Vagina (tissue), 2 donors: ENCODE measurements at places on chromosomes 11 and 22.

DNA sequence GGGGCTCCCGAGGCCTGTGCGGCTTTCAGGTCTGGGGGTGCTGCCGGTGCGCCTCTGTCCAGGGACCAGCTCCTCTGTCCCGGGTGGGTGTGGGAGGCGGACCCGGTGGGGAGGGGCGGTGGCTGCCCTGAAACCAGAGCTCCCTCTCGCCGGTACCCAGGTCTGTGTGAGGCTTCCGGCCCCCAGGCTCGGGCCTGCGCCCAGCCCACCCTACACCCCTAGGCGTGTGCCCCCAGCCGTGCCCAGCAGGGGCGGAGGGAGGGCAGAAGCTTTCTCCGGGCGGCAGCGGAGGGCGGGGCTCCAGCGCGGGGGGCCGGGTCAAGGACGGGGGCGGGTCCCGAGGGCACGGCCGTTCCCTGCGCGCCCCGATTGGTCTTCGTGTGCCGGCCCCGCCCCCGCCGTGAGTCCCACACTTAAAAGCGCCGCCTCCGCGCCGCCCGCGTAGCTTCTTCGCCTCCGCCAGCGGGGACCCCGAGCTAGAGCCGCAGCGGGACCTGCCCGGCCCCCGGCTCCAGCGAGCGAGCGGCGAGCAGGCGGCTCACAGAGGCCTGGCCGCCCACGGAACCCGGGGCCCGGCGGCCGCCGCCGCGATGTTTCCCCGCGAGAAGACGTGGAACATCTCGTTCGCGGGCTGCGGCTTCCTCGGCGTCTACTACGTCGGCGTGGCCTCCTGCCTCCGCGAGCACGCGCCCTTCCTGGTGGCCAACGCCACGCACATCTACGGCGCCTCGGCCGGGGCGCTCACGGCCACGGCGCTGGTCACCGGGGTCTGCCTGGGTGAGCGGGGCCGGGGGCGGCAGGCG is 616 bp downstream of the PNPLA2 start:
- peak overlapping the region; percentile 89 for H3K27ac ChIP-seq
- peaks cover 35% of the 10 kb centered on the region for H3K4me1 ChIP-seq
- H3K27me3 ChIP-seq, result no peaks in the 10 kb centered on the region
- DNase-seq, result no peak
- H3K4me3 ChIP-seq, result peak overlapping the region; percentile 95

DNA sequence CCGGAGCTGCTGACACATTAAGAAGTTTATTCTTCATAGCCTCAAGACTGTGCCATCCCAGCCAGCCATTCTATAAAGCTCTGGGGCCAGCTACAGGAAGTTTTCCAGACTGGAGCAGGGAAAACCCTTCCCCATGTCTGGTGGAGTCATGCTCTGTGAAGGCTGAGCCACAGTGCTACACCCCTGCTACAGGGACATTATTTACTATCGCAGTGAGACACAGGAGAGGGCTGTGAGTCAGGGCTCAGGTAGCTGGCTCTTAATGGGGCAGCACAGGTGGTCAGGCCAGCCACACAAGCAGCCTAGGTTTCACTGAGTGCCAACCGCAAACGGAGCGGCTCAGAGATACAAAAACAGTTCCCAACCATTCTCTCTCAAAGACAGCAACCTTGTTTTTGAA is 12.1 kb downstream of the HPS4 start:
- H3K27me3 ChIP-seq, result no peaks in the 10 kb centered on the region
- H3K36me3 ChIP-seq, result no peaks in the 10 kb centered on the region
- H3K27ac ChIP-seq, result no peak overlapping the region
- H3K4me1 ChIP-seq, result no peaks in the 10 kb centered on the region
- no peak overlapping the region for H3K4me3 ChIP-seq

GRCh38 chr11:3155216-3155615 is 9.9 kb downstream of the OSBPL5 start:
- no peak for DNase-seq
- no peaks in the 10 kb centered on the region for H3K27me3 ChIP-seq
- no peaks in the 10 kb centered on the region for H3K36me3 ChIP-seq
- peaks cover 92% of the 10 kb centered on the region for H3K4me1 ChIP-seq

DNA sequence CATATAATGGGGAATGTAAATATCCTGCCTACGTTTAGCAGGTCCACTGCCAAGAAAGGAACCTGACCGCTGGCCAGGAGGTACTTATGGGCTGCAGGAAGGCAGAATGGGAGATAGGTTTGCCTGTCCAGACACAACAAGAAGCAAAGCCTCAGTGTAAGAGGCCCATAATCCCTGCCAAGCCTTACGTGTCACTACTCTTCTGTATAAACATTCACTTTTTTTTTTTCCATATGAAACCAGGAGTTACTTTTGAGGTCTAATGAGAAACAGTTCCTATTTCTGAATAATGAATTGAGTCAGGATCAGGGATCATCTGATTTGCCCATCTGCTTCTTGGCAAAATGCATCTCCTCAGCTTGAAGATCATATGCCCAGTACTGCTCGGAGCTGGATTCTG is 230.2 kb downstream of the NTM start:
- no peaks in the 10 kb centered on the region for H3K27me3 ChIP-seq
- no peaks in the 10 kb centered on the region for H3K4me1 ChIP-seq
- H3K36me3 ChIP-seq, result no peaks in the 10 kb centered on the region
- DNase-seq, result no peak

- no peaks in the 10 kb centered on the region for H3K27me3 ChIP-seq
- no peak overlapping the region for H3K27ac ChIP-seq
- no peak overlapping the region for H3K4me3 ChIP-seq
- H3K36me3 ChIP-seq, result no peaks in the 10 kb centered on the region
Observed at GRCh38 chr11:134468081-134468668, 56.1 kb upstream of the B3GAT1 start.

- no peaks in the 10 kb centered on the region for H3K36me3 ChIP-seq
- no peak overlapping the region for H3K27ac ChIP-seq
- no peaks in the 10 kb centered on the region for H3K27me3 ChIP-seq
- peaks cover 8% of the 10 kb centered on the region for H3K4me1 ChIP-seq
- H3K4me3 ChIP-seq, result no peak overlapping the region
- DNase-seq, result no peak
Observed at GRCh38 chr11:371051-371450, 1.8 kb downstream of the B4GALNT4 start.

DNA sequence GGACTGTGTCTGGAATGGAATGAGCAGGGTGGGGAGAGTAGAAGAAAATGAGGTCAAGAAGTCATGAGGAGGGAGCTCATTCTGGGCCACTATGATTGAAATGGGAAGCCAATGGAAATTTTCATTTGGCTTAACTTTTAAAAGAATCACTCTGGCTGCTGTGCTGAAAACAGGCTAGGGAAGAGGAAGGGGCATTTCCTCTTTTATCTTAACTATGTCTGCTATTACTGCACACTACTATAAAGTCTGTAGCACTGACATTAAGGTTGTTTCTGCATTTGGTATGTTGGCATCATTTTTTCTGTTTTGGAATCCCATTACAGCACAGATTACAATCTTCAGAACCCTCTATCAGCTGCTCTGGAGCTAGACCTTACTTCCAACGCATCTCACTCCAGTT is 8.2 kb downstream of the PATL1 start:
- no peak overlapping the region for H3K4me3 ChIP-seq
- H3K27me3 ChIP-seq, result no peaks in the 10 kb centered on the region
- H3K36me3 ChIP-seq, result no peaks in the 10 kb centered on the region

GRCh38 chr11:86537541-86538222 is 134.7 kb downstream of the ME3 start:
- H3K4me3 ChIP-seq, result no peak overlapping the region
- no peaks in the 10 kb centered on the region for H3K36me3 ChIP-seq
- H3K4me1 ChIP-seq, result no peaks in the 10 kb centered on the region
- no peak for DNase-seq
- H3K27me3 ChIP-seq, result no peaks in the 10 kb centered on the region

DNA sequence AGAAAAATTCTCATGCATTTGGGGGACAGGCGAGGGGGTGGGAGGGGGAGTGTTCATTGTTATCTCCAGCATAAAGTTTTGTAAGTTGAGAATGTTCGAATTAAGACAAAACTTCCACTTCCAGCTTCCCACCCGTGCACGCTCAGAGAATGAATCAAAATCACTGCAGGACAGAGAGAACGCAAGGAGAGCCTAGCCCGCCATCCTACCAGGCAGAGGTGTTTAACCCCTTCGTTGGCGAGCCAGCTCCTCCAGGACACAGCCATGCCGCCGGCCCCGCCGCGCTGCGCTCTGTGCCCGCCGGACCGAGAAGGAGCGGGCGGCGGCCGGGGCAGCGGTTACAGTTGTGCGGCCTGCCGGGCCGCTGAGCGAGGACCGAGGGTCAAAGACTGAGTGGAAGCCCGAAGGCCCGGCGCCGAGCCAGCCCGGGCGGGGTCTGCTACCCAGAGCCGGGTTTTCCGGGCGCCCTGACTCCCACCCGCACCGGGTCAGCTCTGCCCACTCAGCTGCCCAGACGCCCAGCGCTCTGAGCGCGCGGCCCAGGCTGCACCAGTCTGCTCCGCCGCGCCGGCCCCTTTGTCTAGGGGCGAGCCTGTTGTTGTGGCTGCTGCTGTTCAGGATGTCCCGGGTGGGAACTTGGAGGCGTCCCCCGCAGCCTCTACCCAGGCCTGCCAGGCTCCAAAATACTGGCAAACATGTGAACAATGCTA is at the start of gene NOX4:
NOX4 (minus strand) TSS at position 395 of the 710 bp plus-strand sequence; CDS start at position 266, 129 bp downstream.
- peak within 1 kb of the TSS; percentile 47 for H3K4me3 ChIP-seq
- H3K27ac ChIP-seq, result peak within 1 kb of the TSS; percentile 46
- peaks cover 6% of the 10 kb centered on the region for H3K4me1 ChIP-seq
- DNase-seq, result no peak
- no peaks in the 10 kb centered on the region for H3K36me3 ChIP-seq
- no peaks in the 10 kb centered on the region for H3K27me3 ChIP-seq

GRCh38 chr22:17922925-17923903 is 101.1 kb downstream of the MICAL3 start:
- peak overlapping the region; percentile 57 for H3K27ac ChIP-seq
- H3K4me3 ChIP-seq, result no peak overlapping the region
- no peaks in the 10 kb centered on the region for H3K36me3 ChIP-seq
- peaks cover 66% of the 10 kb centered on the region for H3K4me1 ChIP-seq
- no peak for DNase-seq

DNA sequence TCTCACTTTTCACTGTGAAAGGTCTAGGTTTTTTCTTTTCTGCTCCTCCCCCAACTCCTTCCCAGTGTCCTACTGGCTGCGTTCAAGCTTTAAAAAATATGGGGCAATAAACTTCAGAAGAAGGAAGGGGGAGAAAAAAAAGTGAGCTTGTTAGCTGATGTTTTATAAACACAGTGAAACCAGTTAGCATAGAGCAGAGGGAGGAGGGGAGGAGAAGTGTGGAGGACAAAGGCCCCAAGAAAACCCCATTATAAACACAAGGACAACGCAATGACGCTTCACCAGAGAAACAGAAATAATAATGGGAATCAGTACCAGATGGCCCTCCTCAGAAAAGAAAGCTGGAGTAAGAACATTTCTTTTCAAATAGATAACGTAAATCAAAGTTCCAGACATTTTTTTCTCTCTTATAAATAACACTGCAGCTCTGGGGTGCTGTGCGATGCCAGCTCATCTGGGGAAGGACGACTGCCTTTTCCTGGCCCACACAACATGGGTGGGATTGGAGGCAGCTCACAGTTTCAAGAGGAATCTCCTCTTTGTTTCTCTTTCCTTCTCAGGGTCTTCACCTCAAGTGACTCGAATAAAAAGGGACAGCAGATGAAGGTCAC is 235.4 kb upstream of the NARS2 start:
- no peak overlapping the region for H3K4me3 ChIP-seq
- H3K4me1 ChIP-seq, result peaks cover 23% of the 10 kb centered on the region
- no peak for DNase-seq
- peak overlapping the region; percentile 58 for H3K27ac ChIP-seq

GRCh38 chr22:35319244-35319985 is 19.7 kb downstream of the TOM1 start:
- H3K27me3 ChIP-seq, result no peaks in the 10 kb centered on the region
- H3K4me1 ChIP-seq, result peaks cover 24% of the 10 kb centered on the region
- H3K36me3 ChIP-seq, result peaks cover 64% of the 10 kb centered on the region
- H3K27ac ChIP-seq, result no peak overlapping the region
- no peak overlapping the region for H3K4me3 ChIP-seq
- DNase-seq, result no peak

DNA sequence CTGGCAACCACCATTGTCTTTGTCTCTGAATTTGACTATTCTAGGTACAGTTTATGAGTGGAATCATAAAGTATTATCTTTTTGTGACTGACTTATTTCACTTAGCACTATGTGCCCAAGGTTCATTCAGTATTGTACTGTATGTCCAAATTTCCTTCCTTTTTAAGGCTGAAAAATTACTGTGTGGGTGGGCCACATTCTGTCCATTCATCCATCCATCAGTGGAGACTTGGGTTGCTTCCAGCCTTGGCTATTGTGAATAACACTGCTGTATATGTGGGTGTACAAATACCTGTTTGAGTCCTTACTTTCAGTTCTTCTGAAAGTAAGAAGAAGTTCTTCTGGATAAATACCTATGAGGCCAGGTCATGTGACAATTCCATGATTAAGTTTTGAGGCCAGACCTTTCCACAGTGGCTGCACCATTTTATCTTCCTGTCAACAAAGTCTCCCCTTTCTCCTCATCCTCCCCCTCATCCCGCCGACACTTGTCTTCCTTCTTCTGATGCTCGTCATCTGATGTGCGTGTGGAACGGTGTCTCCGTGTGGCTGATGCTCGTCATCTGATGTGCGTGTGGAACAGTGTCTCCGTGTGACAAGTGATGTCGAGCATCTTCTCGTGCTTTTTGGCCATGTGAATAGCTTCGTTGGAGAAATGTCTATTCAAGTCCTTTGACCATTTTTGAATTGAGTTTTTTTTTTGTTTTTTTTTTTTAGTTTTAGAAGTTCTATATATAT is 49.5 kb downstream of the SBF1 start:
- DNase-seq, result no peak
- no peak overlapping the region for H3K4me3 ChIP-seq
- H3K27ac ChIP-seq, result no peak overlapping the region
- no peaks in the 10 kb centered on the region for H3K36me3 ChIP-seq

DNA sequence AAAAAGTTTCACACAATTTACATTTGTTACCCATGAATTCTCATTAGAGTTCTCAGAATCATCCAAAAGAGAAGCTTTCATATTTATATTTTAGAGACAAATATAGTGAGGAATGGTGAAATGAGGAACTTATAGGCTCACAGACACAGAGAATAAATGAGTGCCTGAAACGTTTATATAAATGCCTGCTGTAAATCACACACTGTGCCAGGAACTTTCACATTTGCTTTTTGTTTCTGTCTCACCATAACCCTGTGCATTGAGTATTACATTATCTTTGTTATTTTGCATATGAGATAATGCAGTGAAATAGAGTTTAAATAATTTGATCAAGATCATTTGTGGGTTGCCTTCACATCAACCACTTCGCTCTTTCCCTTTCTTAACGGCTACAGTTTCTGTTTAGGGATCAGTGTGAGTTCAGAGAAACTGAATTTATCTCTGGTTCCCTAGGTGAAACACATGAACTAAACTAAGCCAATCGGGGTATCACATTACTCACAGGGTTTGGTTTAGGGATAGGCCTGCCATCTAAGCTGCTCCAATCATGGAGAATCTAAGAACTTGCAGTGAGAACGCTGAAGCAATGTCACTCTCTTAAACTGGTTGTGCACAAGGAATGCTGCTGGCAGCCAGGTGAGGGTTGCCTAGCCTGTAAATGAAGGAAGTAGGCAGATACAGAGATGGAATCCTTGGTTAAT is 1339.2 kb upstream of the TENM4 start:
- no peaks in the 10 kb centered on the region for H3K36me3 ChIP-seq
- no peak for DNase-seq
- no peaks in the 10 kb centered on the region for H3K27me3 ChIP-seq
- H3K27ac ChIP-seq, result no peak overlapping the region
- H3K4me1 ChIP-seq, result no peaks in the 10 kb centered on the region

GRCh38 chr11:82790723-82791484 is 57.2 kb upstream of the FAM181B start:
- H3K27ac ChIP-seq, result no peak overlapping the region
- no peak overlapping the region for H3K4me3 ChIP-seq
- no peak for DNase-seq
- H3K27me3 ChIP-seq, result no peaks in the 10 kb centered on the region
- H3K36me3 ChIP-seq, result no peaks in the 10 kb centered on the region
- H3K4me1 ChIP-seq, result no peaks in the 10 kb centered on the region

- no peaks in the 10 kb centered on the region for H3K27me3 ChIP-seq
- no peaks in the 10 kb centered on the region for H3K36me3 ChIP-seq
- H3K4me1 ChIP-seq, result peaks cover 7% of the 10 kb centered on the region
- no peak overlapping the region for H3K27ac ChIP-seq
Observed at GRCh38 chr11:118715245-118715831, 35.9 kb upstream of the TREH start.
